ENCODE measurements at places on chromosomes 2 and 18. TPM values are rescaled to one million over a fixed set of nuclear protein-coding genes. Genes with fewer than 3 reads are reported as not detected.

GRCh38 chr2:136376211-136376610 lies 258.3 kb upstream of the CXCR4 start:
- H3K36me3 ChIP-seq, result no peaks in the 10 kb centered on the region
- H3K4me1 ChIP-seq, result no peaks in the 10 kb centered on the region
- H3K27me3 ChIP-seq, result no peaks in the 10 kb centered on the region
- no peak overlapping the region for H3K27ac ChIP-seq

- no peaks in the 10 kb centered on the region for H3K27me3 ChIP-seq
- no peak overlapping the region for H3K4me3 ChIP-seq
- DNase-seq, result no peak
- H3K27ac ChIP-seq, result no peak overlapping the region
Observed at GRCh38 chr18:23805898-23806297, 116.6 kb downstream of the LAMA3 start.

DNA sequence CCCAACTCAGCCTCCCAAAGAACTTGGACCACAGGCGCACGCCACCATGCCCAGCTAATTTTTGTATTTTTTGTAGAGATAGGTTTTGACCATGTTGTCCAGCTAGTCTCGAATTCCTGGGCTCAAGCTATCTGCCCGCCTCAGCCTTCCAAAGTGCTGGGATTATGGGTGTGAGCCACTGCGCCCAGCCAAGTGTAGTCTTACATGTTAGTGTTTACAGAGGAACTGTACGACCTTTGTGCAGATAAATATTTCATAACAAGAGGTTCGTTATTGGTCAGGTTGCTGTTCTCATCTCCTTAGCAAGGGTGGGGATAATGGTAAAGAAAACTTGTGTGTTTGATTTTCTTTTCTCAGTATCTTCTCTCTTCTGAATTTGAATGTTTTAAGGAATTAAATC lies 46.5 kb downstream of the RALBP1 start:
- H3K27ac ChIP-seq, result no peak overlapping the region
- peaks cover 4% of the 10 kb centered on the region for H3K36me3 ChIP-seq
- H3K4me3 ChIP-seq, result no peak overlapping the region
- H3K4me1 ChIP-seq, result no peaks in the 10 kb centered on the region

DNA sequence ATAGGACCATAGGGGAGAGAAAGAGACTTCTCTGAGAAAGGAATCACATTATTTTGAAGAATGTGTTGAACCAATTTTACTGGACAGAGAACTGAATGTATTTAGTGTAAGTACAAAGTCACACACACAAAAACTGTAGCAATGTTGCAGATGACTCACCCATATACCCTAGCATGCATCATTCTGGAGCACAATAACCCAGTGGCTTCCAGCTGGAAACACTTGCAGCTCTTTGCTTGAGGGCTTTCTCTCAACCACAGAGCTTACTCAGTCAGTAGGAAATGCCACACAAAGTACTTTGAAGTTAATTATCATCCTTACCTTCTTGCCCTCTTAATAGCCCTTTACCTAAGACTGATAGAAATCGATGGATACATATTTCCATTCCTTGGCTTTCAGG lies 760.0 kb upstream of the FSHR start:
- H3K4me1 ChIP-seq, result no peaks in the 10 kb centered on the region
- no peak for DNase-seq
- no peak overlapping the region for H3K27ac ChIP-seq
- H3K27me3 ChIP-seq, result no peaks in the 10 kb centered on the region

GRCh38 chr18:54261894-54262293 lies 7.4 kb upstream of the POLI start:
- H3K4me1 ChIP-seq, result no peaks in the 10 kb centered on the region
- no peak overlapping the region for H3K27ac ChIP-seq
- no peaks in the 10 kb centered on the region for H3K27me3 ChIP-seq

GRCh38 chr18:78174737-78175136 lies 804.9 kb upstream of the SALL3 start:
- H3K4me1 ChIP-seq, result no peaks in the 10 kb centered on the region
- no peak overlapping the region for H3K4me3 ChIP-seq
- no peaks in the 10 kb centered on the region for H3K27me3 ChIP-seq
- DNase-seq, result no peak
- H3K27ac ChIP-seq, result no peak overlapping the region

- no peak overlapping the region for H3K27ac ChIP-seq
- no peaks in the 10 kb centered on the region for H3K27me3 ChIP-seq
- DNase-seq, result no peak
- H3K36me3 ChIP-seq, result no peaks in the 10 kb centered on the region
Observed at GRCh38 chr2:195531754-195532153, 125.3 kb upstream of the SLC39A10 start.

- H3K4me1 ChIP-seq, result no peaks in the 10 kb centered on the region
- no peaks in the 10 kb centered on the region for H3K27me3 ChIP-seq
- no peak for DNase-seq
- no peak overlapping the region for H3K27ac ChIP-seq
- H3K4me3 ChIP-seq, result no peak overlapping the region
- no peaks in the 10 kb centered on the region for H3K36me3 ChIP-seq
Observed at GRCh38 chr18:54440292-54440691, 82.6 kb downstream of the C18orf54 start.

DNA sequence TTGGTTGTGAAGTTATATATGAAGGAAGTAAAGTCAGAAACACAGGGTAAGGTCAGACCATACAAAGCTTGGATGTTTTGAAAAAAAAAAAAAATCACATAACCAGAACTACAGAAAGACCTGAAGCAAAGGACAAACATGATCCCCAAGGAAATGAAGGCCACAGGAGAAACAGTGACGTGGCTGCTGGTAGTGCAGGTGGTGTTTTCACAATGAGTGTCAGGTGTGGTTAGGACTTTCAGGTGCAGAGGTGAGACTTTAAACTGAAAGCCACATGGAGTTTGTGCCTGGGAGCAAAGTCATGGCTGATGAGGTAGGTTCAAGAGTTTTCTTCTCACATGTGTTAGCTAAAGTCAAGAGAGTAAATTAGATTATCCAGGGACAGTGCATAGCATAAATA lies 270.7 kb downstream of the PIEZO2 start:
- no peaks in the 10 kb centered on the region for H3K27me3 ChIP-seq
- DNase-seq, result no peak
- H3K4me3 ChIP-seq, result no peak overlapping the region
- H3K36me3 ChIP-seq, result no peaks in the 10 kb centered on the region
- no peak overlapping the region for H3K27ac ChIP-seq

- DNase-seq, result no peak
- no peak overlapping the region for H3K4me3 ChIP-seq
- H3K27me3 ChIP-seq, result no peaks in the 10 kb centered on the region
- no peak overlapping the region for H3K27ac ChIP-seq
Observed at GRCh38 chr2:240255165-240255491, 114.7 kb upstream of the OTOS start.

DNA sequence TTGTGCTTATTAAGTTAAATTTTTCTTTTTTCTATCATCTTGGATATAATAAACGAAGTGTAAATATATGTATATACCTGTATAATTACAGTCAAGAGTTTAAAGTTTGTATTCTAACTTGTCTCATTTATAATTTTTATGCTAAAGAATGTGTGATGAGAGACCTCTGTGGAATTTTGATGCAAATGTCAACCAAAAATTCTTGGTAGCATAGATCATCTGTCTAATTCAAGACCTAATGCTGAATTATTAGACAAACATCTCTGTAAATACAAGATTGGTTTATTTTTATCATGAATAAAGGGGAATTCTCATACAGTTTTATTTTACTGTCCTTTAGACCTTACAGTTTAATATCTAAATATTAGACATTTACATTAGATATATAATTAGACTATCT lies 149.2 kb upstream of the VWC2L start:
- no peaks in the 10 kb centered on the region for H3K4me1 ChIP-seq
- H3K36me3 ChIP-seq, result no peaks in the 10 kb centered on the region

DNA sequence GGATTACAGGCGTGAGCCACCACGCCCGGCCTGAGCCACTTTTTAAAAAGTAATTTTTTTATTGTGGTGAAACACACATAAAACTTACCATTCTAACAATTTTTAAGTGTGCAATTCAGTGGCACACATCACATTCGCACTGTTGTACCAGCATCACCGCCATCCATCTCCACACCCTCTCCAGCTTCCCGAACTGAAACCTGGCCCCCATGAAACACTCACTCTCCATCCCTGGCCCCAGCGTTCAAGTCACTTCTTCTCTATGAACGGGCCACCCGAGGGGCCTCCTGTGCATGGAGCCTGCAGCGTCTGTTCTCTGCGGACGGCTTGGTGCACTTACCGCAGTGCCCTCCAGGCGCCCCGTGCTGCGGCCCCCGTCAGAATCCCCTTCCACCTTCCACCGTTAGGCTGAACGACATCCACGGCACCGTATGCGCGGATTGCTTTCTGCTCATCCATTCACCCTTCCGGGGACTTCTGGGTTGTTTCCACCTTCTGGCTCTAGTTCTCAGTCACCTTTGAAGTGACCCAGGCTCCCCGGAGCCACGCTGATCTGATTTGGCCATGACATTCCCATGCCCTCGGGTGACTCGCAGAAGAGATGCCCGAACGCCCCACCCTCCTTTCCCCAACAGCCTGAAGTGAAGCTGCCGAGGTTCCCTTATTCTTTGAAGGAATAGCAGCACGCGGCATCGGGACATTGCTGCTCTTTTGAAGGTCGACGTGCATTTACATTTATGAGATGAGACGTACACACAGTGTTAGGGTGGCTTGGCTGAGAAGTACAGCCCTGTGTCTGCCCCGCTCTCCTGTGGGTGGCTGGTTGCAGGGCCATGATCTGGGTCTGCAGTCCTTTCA lies 134.4 kb downstream of the MBP start:
- H3K36me3 ChIP-seq, result no peaks in the 10 kb centered on the region
- no peaks in the 10 kb centered on the region for H3K4me1 ChIP-seq
- no peak for DNase-seq
- H3K27me3 ChIP-seq, result no peaks in the 10 kb centered on the region
- H3K27ac ChIP-seq, result no peak overlapping the region
- no peak overlapping the region for H3K4me3 ChIP-seq

DNA sequence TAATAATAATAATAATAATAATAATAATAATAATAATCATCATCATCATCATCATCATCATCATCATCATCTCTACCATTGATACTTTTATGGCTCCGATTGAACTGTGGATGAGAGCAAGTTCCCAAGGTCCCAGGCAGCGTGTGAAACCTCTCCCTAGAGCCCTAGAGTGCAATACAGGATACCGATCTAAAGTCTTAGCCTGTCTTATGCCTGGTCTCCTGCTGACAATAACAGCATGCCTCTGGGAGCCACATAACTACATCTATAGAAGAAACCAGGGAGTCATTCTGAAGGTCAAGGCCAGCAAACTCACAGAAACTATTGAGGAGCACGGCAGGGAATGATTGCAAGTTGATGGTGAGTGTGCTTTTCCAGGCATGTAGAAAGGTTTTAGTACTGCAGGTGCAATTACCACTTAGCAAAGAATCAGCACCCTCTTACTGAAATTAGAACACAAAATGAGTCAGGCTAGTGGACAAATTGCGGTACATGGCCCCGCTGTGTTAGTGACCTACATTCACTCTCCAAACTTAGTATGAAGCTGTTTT lies 457.2 kb upstream of the CDH20 start:
- no peak overlapping the region for H3K4me3 ChIP-seq
- no peaks in the 10 kb centered on the region for H3K36me3 ChIP-seq
- no peak for DNase-seq
- H3K27ac ChIP-seq, result no peak overlapping the region

GRCh38 chr2:233243348-233243747 lies 8.1 kb upstream of the ATG16L1 start:
- DNase-seq, result no peak
- H3K4me1 ChIP-seq, result no peaks in the 10 kb centered on the region
- H3K27ac ChIP-seq, result no peak overlapping the region
- H3K27me3 ChIP-seq, result no peaks in the 10 kb centered on the region

DNA sequence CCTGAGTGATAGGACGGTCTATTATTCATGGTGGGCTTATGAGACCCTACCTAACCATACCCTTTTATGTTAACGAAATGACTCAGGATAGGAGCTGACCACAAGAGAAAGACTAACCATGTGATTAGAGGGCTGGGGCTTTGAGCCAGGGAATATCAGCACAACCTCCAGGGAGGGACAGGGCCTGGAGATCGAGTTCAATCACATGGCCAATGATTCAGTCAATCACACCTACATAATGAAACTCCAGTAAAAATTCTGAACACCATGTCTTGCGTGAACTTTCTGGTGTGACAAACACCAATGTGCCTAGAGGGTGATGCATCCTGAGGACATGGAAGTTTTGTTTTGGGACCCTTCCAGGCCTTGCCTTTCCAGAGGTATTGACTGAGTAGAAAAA lies 2.2 kb upstream of the TEX51 start:
- H3K27me3 ChIP-seq, result no peaks in the 10 kb centered on the region
- DNase-seq, result no peak
- no peaks in the 10 kb centered on the region for H3K4me1 ChIP-seq
- no peaks in the 10 kb centered on the region for H3K36me3 ChIP-seq

GRCh38 chr2:25982273-25982967 lies at the start of gene KIF3C:
Gene KIF3C, minus strand, starts transcription at chr2:25982497. Its CDS starts 580 bp downstream, at chr2:25981917.
- H3K4me1 ChIP-seq, result no peaks in the 10 kb centered on the region
- peaks cover 27% of the 10 kb centered on the region for H3K27me3 ChIP-seq
- no peak within 1 kb of the TSS for H3K27ac ChIP-seq
- peak within 1 kb of the TSS; percentile 60 for H3K4me3 ChIP-seq
- no peaks in the 10 kb centered on the region for H3K36me3 ChIP-seq

DNA sequence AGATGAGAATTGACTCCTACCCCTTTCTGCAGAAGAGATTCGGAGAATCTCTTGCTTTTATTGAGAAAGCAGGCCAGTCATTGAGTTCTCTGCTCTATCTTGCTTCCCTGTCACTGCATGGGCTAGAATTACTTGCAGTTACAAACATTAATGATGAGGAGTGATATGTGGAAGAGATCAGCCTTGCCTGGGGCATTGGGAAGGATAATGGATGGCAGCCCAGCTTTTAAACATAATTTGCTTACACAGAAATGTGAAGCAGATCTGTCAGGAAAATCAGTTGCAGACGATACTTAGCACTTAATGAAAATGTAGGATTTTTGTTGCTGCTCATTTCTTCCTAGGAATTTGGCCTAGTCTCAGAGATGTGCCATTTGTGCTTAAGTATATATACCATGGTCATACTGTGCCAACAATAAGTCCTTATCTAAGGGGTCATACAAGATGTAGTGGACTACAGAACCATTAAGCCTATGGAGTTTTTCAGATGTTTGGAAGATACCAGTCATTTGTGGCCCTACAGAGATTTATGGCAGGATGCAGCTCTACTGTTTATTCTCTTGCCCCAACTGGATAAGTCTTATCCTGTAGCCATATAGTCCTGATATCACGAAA lies 92.7 kb downstream of the XRCC5 start:
- no peak overlapping the region for H3K27ac ChIP-seq
- H3K4me3 ChIP-seq, result no peak overlapping the region
- H3K4me1 ChIP-seq, result no peaks in the 10 kb centered on the region
- no peak for DNase-seq
- H3K27me3 ChIP-seq, result no peaks in the 10 kb centered on the region

Gene MOCOS
- total RNA-seq, result 0.85 TPM

Gene ZCCHC2
- 12.2 TPM for total RNA-seq

Gene LYPD6B
- total RNA-seq, result 3.9 TPM

Gene CHST9
- 0.04 TPM for total RNA-seq

Gene UGT1A8
- not detected for total RNA-seq

Gene RGPD5
- total RNA-seq, result 15.2 TPM

All from cardiac muscle cell (in vitro differentiated cells and primary cell).